ENCODE measurements at places on chromosomes 5 and 9.

DNA sequence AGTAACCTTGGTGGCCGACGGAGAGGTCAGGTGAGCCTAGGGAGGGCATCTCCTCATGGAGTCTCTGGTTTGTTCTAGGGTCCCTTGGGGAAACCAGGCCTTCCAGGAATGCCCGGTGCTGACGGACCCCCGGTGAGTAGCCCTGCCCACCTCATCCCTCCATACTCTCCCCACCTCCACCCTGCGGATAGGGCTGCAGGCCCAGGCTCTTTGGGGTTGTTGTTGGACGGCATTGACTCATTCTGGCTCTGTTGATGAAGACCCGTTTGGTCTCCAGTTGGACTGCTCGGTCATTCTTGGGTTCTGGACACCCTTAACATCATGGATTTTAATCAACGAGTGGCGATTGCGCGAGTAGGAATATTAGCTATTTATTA is 112.3 kb upstream of the FCN2 start:
- DNase-seq = no peak

DNA sequence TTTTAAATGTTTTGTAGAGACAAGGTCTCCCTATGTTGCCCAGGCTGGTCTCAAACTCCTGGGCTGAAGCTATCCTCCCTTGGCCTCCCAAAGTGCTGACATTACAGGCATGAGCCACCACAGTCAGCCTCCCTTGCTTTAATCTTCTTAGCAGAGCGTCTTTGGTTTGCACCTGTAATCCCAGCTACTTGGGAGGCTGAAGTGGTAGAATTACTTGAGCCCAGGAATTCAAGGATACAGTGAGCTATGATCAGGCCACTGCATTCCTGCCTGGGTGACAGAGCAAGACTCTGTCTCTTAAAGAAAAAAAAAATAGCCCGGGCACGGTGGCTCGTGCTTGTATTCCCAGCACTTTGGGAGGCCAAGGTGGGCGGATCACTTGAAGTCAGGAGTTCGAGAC is 27.8 kb downstream of the UBE2D2 start:
- DNase-seq = no peak

GRCh38 chr9:22026696-22027095 is 17.6 kb upstream of the CDKN2B start:
- DNase-seq = no peak

- DNase-seq = no peak
Observed at GRCh38 chr5:116631147-116631546, 56.5 kb upstream of the SEMA6A start.

DNA sequence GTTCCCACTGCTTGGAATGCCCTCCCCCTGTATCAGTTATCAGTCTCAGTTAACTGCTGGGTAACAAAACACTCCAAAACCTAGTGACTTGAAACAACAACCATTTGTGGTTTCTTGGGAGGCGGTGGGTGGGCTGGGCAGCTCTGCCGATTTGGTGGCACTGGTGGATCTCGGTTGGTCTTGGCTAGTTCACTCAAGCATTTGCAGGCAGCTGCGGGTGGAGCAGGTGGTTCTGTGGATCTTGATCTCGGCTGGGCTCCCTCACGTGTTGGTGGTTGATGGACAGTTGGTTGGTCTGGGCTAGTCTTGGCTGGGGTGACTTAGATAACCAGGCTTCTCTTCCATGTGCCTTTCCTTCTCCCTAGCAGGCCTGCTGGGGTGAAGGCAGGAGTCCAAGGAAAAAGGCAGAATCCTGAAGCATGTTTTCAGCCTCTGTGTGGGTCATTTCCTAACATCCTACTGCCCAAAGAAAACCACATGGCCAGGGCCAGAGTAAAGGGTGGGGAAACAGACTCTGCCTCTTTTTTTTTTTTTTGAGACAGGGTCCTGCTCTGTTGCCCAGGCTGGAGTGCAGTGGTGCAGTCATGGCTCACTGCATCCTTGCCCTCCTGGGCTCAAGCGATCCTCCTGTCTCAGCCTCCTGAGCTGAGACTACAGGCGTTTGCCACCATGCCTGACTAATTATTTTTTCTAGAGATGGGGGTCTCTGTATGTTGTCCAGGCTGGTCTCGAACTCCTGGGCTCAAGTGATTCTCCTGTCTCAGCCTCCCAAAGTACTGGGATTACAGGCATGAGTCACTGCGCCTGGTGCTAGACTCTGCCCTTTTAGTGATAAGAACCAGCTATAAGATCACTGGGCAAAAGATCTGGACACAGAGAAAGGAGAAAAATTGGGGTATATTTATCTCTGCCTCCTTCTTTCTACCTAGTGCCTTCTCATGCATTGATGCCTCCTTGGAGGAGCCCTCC is 183.7 kb downstream of the RGS3 start:
- DNase-seq = no peak

DNA sequence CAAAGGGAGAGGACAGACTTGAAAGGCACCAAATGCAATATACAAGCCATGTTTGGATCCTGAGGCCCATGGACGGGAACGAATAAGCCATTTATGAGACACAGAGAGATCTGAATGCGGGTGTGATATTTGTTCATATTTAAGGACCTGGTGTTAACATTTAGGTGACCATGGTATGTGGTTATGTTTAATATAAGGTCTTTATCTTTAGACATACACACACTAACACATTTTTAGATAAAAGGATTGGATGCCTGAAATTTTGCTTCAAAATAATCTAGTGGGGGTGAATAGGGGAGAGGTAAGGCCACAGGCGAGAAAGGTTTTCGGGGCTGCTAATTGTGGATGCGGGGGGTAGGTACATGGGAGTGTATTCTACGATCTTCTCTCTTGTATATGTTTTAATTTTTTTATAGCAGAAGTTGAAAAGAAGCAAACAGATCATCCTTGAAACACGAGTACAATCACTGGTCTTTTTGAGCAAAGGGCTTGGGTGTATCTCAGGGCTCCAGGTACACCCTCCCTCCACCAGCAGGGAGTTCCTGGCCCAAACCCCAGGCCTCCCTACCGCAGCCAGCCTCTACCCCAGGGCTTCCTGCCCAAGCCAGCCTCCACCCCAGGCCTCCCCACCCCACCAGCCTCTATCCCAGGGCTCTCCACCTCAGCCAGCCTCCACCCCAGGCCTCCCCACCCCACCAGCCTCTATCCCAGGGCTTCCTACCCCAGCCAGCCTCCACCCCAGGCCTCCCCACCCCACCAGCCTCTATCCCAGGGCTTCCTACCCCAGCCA is 12.2 kb downstream of the AKNA start:
- no peak for DNase-seq

- DNase-seq = no peak
Observed at GRCh38 chr5:158910782-158911692, 188.7 kb downstream of the EBF1 start.

- no peak for DNase-seq
Observed at GRCh38 chr9:109319626-109320241, 1.1 kb downstream of the EPB41L4B start.

Data from LoVo (cell line).